AG04450 (cell line): ENCODE measurements at places on chromosomes 16 and 17.

GRCh38 chr17:64639516-64639915, 22.6 kb downstream of the SMURF2 start:
- no peak for DNase-seq

GRCh38 chr17:10243883-10244844, 45.8 kb upstream of the GAS7 start:
- DNase-seq, result no peak

GRCh38 chr16:85910854-85911247, 11.9 kb downstream of the IRF8 start:
- DNase-seq, result no peak

DNA sequence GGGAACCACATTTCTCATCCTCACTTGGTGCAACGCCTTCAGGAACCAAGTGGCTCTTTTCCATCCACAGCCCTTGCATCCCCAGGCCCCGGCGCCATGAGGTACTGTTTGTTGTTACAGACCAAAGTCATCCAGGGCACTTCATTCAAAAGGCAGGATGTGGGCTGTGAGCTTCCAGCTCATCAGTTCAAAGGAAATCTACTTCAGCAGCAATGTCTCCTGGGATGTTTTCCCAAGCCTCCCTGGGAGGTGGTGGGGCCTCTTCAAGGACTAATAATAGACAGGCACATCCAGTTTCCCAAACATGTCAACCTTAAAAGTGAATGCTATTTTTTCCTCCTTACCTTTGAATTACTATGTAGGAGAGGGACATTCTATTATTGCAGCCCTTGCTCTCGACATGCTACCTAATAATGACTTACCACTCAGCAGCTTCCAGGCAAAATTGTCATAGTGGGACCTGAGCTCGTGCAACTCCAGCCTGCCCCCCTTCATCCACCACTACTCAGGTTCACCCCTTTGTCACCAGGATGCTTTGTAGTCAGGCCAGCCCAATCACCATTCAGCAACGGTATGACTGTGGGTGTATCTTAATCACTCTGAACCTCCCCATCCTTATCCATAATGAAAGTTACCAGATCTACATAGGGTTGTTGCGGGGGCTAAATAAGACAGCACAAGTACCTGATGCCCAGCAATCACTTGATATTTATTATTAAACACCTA, 1.7 kb upstream of the PRKCB start:
- DNase-seq, result no peak

- DNase-seq, result no peak
Observed at GRCh38 chr17:55466671-55467070, 44.6 kb downstream of the SMIM36 start.

GRCh38 chr17:14731591-14731990, 430.7 kb downstream of the HS3ST3B1 start:
- DNase-seq, result no peak

DNA sequence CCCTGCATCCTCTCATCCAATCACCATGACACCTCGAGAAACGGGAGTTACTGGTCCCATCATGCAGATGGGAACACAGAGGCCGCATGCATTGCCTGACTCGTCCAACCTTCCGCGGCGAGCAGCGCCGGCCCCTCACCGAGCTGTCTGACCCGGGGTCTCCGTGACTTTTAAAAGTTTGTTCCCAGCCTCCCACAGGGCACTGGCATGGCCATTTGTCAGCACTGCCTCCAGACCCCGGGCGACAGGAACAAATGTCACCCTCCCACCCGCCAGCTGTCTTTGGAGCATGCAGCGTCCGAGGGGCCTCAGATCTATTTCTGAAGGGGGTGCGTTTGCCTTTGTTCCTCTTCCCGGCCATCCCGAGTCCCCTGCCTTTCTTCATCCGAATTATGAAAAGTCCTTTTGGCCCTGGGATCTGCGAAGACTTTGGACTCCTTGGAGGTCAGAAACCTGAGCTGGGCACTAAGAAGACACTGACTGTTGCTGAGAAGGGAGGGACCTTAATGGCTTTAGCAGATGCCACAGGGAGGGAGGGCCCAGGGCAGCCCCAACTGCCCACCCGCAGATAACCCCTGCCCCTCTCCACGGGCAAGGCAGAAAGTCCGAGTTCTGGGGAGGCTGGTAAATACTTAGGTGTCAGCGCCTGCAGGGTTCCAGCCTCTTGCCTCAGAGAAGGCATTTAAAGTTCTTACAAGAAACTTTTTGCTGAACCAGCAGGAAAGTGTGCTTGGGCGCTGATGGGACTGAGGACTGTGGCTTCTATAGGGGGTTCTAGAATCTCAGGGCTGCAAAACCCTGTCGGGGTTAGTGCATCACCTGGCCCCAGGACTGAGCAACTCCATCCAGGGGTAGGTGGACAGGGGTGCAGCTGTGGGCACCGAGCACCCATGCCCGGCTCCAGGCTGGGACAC, 348.1 kb downstream of the FOXL1 start:
- no peak for DNase-seq

DNA sequence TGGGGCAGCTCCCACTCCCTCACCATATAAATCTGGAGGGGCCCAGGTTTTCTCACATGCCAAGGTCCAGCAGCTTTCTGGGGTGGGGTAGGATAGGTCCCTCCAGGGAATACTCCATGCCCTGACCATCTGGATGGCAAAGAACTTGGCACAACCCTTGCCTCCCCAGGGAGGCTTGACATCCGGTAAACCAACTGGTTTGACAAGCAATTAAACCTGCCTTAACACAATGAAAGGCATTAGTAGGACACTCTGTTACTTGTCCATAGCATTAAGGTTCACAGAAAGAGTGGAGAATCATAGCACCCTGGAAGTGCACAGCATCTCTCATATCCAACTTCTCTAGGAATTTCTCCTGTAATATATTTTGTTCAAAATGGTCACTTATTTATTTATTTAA, 63.9 kb upstream of the MAF start:
- no peak for DNase-seq

GRCh38 chr17:80481284-80482057, 5.1 kb upstream of the NPTX1 start:
- no peak for DNase-seq

DNA sequence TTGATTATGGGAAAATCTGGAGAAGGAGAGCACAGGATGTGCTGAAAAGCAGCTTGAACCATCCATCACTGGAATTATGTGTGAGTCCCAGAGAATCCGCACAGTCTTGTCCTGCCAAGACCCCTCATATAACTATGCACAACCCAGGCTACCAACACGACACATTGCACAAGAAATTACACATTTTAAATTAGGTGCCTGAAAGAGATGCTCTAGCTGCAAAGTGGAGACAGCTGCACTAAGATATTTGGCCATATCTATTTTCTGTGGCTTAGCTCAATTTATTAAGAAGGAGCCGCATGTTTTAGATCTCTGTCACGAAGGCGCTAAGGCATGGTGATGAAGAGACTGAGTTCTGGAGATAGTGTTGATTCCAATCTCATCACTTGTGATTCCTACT, 1308.4 kb downstream of the CDH8 start:
- no peak for DNase-seq

DNA sequence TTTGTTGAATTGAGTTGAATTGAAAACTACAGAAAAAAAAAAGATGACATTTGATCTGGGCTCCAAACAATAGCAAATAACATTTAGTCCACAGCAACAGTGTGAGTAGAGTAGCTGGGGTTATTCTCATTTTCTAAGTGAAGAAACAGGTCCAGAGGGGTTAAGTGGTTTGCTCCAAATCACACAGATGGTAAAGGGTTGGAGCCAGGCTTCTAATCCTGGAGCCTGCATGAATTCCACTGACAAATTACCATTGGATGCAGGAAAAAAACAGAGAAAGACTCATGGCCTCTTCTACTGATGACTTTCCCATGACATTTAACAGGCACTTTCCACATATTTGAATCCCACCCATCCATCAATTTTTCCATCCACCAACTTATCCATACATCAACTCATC, 182.4 kb downstream of the HS3ST4 start:
- no peak for DNase-seq

GRCh38 chr17:15409721-15410250, 57.6 kb downstream of the CDRT4 start:
- peak; percentile 93 for DNase-seq

DNA sequence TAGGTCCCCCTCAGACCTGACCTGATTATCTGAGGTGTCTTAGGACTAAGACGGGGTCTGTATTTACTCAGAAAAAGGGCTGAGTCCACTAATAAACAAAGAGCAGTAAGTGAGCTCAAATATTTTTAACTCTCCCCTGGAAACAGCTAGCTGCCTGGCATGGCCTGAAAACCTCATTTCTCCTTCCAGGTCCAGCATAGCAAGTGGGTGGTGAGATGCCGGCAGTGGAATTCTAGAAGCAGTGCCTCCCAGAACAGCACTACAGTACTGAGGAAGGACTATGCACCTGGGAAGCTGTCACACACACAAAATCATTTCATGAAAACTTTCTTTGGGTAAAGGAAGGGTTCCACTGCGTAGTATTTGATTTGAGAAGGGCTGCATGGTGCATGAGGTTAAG, 29.5 kb upstream of the CFAP20 start:
- no peak for DNase-seq

DNA sequence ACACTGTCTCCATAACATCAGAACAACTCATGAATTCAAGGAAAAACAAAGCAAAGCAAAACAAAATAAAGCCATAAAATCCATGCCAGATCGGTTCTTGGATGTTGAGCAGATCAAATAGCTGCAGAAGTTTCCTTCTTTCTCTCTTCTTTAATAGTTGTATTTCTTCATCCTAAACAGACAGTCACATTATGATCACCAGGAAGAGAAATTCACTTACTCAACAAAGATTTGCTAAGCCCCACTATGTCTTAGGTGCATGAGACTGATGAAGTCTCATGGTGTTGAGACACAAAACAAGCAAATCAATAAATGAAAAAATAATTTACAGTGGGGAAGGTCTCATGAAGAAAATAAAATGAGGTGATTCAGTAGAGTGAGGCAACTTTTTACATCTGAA, 72.8 kb downstream of the WIPI1 start:
- no peak for DNase-seq

DNA sequence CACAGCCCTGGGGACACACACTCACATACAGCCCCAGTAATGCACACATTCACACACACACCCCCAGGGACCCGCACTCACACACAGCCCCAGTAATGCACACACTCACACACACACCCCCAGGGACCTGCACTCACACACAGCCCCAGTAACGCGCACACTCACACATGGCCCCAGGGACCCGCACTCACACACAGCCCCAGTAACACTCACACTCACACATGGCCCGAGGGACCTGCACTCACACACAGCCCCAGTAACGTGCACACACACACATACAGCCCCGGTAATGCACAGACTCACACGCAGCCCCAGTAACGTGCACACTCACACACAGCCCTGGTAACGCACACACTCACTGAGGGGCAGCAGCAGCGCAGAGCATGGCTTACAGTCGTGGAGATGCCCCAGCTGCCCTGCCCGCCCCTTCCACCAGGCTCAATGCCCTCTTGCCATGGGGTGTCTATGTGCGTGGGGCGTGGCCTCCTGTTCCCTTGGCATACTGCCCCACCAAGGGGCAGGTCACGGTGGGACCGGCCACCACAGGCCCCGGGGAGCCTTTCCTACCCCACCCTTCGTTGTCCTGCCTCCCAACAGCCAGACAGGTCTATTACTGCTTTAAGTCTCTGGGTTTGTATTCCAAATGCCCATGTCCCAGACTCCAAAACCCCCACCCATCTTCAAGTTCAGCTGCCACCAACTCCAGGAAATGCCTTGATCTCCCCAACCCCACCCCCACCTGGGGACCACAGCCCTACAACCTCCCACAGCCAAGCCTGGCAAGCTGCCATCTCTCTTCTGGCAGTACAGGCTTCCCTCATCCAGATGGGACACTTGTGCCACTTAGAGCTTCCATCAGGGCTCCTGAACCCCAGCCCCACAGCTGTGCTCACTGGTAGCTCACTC, 2.7 kb downstream of the CCDC102A start:
- no peak for DNase-seq
